Hematopoietic multipotent progenitor cell (in vitro differentiated cells): ENCODE measurements at places on chromosomes 1 and 21.
A peak's percentile ranks its signal among the peaks of the same experiment; 100 is the strongest.

DNA sequence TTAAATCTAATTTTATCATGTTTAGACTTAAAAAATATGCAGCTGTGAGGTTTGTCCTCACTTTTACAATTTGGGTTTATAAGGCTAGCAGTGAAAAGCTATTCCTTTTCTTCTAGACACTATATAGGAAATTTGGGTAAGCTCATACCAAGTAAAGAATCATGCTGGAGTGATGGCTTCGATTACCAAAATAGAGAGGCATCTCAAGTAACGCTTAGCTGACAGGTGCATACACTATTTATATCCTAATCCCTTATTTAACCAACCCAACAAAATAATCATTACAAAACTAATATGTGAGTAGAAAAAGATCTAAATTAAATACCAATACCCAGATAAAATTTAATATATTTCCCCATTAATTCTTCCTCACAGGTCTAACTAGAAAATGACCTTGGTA lies 193.2 kb downstream of the LHX8 start:
- no peak for DNase-seq

DNA sequence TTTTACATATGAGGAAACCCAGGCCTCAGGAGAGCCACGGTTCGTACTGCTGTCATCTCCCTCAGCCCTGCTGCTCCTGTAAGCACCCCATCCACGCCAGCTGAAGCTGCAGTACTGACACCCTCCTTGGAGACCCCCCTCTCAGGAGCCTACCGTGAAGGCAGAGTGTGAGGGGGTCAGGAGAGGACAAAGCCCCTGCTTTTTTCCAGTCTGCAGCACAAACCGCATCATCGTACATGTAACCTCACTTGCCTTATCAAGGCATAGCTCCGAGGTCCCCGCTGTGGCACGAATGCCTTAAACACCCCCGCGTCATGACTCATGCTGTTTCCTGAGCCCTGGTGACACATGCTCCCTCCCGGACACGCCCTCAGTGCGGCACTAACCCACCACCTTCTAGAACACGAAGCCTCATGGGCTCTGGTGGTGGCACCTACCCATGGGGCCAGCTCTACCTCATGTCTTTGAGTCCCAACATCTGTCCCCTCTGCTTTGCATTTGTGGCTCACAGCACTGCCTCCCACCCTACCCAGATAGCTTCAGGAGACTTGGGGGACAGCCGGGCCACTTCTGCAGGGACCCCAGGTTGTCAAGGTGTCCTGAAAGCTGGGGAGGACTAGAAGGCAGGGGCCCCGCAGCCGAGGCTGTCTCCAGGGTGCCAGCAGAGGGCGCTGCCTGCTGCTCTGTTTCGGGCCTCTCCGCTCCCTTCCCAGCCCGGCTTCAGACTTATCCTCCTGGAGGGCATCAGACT lies 4.9 kb downstream of the SH3BGRL3 start:
- peak; percentile 99 for DNase-seq

- no peak for DNase-seq
Observed at GRCh38 chr1:119219711-119220110, 79.3 kb upstream of the WARS2 start.

DNA sequence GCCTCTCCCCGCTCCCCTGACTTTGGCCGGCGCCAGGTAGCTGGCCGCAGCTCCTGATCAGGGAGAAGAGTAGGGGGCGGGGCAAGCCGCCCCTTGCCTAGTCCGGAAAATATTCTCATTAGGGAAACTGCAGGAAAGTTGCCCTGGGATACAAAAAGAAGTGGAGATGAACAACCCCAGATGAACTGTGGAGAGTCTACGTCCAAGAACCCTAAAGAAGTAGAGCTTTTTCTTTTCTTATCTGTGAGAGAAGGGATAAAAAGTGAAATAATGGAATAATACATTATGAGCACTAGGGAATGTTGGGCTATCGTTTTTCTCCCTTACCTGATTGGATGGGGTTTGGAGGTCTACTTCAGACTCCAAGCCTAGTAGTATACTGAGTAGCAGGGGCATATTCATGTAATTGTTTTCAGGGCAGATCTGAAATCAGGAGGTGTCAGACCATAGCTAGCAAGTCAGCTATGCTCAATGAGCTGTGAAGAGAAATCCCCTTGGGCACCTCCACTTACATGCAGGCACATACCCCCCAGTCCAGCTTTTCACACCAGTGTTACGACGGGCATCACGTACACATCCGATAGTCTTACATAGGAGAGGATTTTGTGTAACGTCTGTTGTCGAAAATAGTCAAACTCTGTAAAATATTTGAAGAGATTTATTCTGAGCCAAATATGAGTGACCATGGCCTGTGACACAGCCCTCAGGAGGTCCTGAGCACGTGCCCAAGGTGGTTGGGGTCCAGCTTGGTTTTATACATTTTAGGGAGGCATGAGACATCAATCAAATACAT lies 1.7 kb upstream of the DUSP10 start:
- no peak for DNase-seq
